ENCODE measurements at places on chromosomes 12 and 14. TPM values are rescaled to one million over a fixed set of nuclear protein-coding genes. Genes with fewer than 3 reads are reported as not detected.

DNA sequence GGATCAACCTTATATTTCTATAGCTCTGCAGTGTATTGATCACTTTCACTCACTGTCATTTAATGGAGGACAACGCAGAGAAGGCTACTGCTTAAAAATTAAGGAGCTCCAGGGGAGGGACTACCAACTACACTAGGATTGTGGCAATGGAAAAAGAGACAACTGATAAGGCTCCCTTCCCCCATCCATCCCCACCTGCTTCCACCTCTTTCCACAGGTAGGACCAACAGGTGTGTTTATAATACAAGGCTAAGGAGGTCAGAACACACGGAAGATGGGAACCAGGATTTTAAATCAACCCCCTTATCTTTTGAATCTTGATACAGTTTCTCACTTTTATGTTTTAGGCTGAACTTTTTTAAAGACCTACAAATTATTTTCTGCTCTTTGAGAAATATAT, 90.8 kb downstream of the STAB2 start:
- DNase-seq: no peak

DNA sequence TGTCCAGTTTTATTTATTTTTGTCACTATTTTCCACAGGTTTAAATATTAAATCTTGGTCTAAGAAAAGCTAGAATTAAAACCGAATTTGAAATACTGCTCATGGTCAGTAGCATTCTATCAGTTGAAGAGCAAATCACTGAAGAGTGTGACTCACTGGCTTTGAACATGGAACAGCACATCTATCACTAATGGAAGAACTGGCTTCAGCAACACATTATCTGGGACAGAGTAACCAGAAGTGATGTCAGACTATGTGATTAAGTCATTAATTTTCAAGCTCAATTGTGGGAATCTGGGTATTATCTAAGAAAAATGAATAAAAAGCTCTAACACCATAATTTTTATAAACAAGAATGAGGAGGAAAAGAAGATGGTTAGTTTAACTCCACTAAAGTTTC, 527.5 kb downstream of the TMTC2 start:
- no peak for DNase-seq

DNA sequence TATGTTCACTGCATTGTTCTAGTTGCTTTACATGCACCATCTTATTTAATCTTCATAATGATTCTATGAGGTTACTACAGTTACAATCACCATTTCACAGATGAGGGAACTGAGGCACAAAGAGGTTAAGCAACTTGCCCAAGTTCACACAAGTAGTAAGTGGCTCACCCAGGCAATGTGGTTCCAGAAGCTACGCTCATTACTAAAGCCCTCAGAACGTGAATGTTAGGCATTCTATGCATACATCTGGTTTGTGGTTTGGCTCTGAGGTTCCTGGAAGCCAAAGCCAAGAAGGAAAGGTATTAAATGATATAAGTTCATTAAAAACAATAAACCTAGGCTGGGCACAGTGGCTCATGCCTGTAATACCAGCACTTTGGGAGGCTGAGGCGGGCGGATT, 14.4 kb upstream of the VRTN start:
- no peak for DNase-seq

The KRT72 gene
- total RNA-seq: 0.38 TPM

Data from activated T-cell treated with anti-CD3 and anti-CD28 coated beads, Interleukin-2, amount 50 U/mL, for 4 hours (primary cell).